Kidney glomerular epithelial cell (primary cell): ENCODE measurements at places on chromosomes 7 and 10.
A peak's percentile ranks its signal among the peaks of the same experiment; 100 is the strongest.

- no peak for DNase-seq
Observed at GRCh38 chr7:107398161-107398560, 71.7 kb upstream of the GPR22 start.

DNA sequence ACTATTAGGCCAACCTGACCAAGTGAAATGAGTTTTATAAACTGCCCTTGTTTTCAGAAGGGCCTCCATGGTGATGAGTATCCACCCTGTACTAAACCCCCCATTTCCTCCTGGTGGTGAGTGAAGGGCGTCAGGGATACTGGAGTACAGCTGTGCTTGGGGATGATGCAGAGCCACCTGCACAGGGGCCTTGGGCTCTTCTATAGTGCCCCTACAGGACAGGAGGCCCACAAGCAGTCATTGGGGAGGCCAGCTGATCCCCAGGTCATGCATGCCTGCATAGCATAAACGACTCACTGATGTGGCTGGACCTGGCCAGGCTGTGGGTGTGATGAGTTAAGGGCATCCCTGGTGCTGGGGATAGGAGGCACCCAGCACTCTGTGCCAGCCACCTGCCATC lies 114.1 kb upstream of the CELF2 start:
- DNase-seq: no peak

DNA sequence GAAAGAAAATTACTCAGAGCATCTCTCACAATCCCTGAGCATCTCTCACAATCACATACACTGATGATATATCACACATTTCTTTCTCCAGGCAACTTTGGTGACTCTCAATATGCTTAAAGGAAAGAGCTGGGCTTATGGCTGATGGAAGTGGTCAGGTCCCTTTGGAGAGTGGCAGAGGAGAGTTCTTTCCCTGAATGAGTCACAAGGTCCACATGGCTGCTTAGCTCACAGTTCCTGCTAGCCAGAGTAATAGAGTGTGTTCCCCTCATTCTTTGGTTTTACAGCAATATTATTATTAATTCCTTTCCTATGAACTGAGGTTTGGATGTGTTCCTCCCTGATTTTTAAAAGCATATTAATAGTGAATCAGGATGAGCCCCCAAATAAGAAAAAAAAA lies 287.4 kb downstream of the C7orf25 start:
- DNase-seq: no peak

- DNase-seq: no peak
Observed at GRCh38 chr7:37643876-37644275, 39.7 kb upstream of the GPR141 start.

DNA sequence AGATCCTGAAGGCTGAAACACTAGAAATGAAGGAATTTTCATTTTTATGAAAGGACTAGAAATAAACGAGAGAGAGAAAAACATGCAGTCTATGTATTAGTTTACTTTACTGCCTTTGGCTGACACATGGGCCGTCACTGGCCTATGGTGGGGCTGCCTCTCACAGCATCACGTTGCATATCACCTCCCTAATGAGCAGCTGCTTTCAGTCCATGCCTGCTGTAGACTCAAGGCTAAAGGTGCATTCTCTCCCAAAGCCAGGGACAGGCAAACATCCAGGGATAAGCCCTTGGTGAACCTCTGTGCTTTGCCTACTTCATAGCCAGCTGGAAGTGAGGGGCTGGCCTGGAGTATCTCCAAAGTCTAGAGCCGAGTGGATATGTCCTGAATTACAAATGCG lies 359.4 kb downstream of the GPAM start:
- no peak for DNase-seq

DNA sequence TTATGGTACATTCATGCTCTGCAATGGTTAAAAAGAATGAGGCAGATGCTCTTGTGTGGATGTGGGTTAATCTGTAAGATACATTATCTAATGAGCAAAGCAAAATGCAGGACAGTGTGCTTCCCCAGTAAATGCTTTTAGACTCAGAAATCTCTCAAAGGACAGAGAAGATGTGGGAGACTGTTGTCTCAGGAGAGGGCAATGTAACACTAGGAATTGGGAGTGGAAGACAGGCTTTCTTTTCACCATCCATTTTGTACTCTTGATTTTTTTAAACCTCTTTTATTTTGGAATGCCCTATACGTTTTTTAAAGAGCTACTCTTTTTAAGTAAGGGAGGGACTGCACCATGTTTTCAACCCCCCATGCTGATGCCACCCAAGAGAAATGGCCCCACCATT lies 77.5 kb upstream of the ADAM12 start:
- no peak for DNase-seq

DNA sequence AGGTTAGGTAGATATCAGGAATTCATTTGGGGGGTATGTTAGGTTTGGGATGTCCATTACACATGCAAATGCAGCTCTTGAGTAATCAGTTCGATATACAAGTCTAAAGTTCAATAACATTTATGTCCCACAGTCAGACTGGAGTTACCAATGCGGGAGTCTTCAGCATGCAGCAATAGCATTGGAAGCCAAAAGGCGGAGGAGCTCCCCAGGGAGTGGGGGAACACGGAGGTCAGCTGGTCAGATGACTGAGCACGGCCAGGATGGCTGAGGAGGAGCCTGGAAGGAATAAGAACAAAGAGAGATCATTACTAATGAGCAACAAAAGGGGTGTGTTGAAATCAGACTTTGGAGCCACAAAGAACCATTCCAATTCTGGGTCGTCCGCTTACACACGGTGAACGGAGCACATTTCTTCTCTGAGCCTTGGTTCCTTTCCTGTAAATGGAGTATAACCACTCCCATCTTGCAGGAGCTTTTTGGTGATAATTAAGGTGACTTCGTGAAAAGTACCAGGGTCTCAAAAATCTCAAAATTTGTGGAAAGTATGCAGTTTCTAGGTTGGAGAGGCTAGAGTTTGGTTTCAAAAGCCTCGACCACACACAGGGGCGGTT lies 478 bp upstream of the ZNF22 start:
- no peak for DNase-seq

DNA sequence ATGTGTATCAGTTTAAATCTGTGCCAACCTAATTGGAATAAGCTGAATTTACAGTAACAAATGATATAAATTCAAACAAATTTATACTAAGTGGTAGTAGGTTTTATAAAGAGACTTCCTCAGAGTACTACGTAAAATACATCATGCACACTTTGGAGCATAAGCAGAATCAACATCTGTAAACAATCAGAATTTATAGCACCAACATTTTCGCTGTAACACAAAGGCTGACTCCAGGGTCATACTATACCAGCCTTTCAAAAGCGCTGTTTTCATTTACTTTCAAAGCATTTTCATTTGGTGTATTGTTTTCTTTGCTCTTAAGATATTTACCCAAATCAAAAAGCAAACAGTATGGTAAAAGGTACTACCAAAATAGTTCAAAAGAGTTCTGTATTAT lies 29.3 kb upstream of the TMEM168 start:
- DNase-seq: no peak

DNA sequence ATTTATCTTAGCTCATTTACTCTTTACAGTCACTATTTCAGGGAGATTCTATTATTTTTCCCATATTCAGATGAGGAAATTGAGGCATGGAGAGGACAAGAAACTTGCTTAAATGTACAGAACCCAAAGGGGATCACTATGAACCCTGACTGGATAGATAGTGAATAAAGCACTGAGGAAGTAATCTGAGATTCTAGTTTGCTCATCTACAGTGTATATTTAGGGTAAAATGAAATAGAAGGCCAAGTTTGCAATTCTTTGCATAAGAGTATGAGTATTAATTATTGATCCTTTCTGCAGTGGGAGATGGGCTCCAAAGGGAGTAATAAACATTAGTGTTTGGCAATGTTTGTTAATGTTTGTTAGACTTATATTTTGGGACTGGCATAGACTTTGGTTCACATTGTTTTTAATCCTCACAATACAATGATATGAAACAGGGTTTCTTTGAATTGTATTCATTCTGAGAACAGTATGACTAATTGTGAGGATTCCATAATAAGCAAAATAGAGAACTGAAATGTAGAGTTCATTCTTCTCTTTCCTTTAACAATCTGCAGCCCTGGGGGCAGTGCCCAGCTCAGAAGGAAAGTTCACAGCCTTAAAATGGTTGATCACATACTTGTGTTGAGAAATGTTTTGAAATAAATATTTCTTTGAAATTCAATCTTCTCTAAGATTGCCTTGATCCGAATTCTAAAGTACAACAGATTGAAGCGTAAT lies 131.0 kb upstream of the ZNF804B start:
- DNase-seq: no peak

DNA sequence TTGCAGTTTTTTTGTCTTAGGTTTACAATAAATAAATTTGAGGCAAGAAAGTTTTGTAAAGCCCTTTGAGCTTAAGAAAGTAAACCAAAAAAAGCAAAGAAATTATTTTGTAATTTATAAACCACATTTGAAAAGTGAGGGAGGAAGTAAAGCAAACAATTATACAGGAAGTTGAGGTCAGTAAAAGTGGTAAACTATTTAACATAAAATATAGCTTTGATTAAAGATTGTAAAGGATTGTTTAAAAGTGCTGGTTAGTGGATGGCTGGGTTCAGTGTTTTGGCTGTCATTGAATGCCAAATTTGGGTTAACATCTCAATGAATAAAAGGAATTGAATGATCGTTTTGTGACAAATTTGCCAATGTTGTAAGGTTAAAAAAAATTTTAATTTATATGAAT lies 9.9 kb downstream of the SOSTDC1 start:
- DNase-seq: no peak

- no peak for DNase-seq
Observed at GRCh38 chr10:5854131-5854475, 35.6 kb downstream of the ANKRD16 start.

DNA sequence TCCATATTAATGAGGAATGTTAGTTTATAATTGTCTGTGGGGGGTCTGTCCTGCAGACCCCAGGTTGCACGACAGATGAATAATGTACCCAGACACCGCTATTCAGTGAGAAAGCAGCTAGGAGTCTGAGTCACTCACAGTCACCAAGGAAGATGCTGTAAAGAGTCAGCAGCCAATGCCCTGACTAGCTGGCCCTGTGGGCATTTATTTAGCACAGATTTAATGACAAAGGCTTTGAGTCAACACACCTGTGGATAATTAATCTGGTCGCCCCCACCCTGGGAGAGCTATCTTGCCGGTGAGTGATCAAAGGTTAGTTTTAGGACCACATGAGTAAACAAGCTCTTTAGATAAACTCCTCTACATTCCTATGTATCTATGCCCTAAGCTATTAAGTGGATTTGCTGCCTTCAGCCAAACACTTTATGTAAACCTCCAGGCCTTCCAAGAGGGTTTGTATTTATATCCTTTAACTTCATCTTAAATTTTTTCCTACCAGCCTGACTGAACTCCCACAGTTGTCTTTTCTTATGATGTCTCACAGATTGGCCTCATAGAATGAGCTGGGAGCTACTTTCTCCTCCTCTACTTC lies 180.0 kb upstream of the ADCY1 start:
- DNase-seq: no peak

DNA sequence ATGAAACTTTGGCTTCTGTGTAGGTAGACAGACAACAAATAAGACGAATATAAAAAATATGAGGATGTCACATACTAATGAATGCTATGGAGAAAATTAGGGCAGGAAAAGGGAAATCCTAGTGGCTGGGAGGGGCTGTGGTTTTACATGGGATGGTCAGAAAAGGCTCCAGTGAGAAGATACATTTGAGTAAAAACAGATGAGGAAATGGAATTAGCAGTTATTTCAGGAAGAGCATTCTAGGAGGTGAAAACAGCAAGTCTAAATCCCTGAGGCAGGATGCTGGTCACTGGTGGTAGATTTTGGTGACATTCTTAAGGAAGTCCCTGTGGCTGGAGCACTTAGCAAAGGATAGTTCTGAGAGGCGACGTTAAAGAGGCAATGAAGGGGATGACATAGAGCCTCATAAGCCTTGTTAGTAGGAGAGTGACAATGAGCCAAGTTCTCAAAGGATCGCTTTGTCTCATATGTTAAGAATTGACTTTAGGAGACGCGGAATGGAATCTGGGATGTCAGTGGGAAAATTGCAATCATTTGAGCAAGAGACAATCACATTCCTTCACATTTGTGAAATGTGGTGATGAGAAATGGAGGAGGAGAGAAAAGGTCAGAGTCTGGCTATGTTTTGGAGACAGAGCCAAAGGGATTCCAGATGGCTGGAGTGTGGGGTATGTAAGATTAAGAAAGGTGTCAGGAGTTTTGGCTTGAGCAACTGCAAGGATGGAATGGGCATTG lies 384.7 kb upstream of the FZD8 start:
- no peak for DNase-seq

DNA sequence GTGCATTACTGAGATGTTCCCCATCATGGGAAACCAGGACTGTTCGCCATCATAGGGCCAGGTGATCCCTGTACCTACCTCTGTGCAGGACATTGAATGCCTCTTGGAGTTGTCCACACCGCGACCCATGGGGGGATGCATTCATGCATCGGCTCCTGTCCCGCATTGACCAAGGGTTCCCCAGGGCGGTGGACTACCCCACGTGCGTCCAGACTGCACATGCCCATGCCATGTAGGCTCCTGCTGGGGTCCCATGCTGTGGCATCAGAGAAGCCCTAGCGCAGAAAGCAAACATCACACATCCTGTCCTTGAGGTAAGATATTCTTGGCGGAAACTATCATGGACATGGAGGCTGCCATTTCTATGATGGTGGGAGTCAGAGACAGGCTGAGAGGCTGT lies 121.6 kb upstream of the UNC5B start:
- no peak for DNase-seq

GRCh38 chr10:75801121-75801520 lies 369.7 kb downstream of the LRMDA start:
- DNase-seq: no peak

DNA sequence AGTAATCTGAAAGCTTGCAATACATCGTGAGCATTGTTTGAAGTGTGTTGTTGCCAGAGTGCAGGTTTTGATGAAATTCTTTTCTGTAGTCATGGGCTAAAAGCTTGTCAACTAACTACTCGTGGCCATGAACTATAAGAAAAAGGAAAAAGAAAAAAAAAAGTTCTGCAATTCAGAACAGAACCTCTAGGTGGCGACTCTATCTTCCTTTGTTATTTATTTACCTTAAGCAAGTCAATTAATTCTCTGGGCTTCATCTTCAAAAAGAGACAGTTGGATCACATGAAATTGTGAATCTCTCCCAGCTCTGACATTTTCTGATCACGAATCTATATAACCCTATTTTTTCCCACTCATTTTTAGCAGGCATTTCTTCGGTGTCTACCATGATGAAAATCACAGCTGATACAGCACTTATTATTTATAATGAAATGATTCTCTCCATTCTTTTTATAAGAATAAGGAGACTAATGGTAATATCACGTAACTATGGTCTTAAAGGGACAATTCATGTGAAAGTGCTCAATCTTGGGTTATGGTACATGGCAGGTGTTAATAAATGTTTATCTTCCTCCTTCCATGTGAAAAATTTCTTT lies 18.8 kb downstream of the TMEM196 start:
- DNase-seq: peak; percentile 65

GRCh38 chr10:93236393-93237040 lies 162.8 kb downstream of the CYP26A1 start:
- DNase-seq: no peak

GRCh38 chr7:104933022-104933421 lies 81.0 kb upstream of the KMT2E start:
- no peak for DNase-seq

- no peak for DNase-seq
Observed at GRCh38 chr10:99346247-99346646, 17.1 kb downstream of the CNNM1 start.

- peak; percentile 1 for DNase-seq
Observed at GRCh38 chr7:105934572-105935185, 28.4 kb upstream of the CDHR3 start.

GRCh38 chr10:107059872-107060271 lies 104.6 kb downstream of the SORCS1 start:
- DNase-seq: no peak

- no peak for DNase-seq
Observed at GRCh38 chr7:21758286-21758685, 187.4 kb downstream of the CDCA7L start.
